ENCODE measurements at places on chromosomes 12 and 14.

- no peak for DNase-seq
Measured at GRCh38 chr12:89686311-89686710, 22.3 kb downstream of the ATP2B1 start.

- DNase-seq: no peak
Measured at GRCh38 chr14:58863661-58864345, 226.0 kb downstream of the DACT1 start.

- DNase-seq: no peak
Measured at GRCh38 chr12:27500546-27500945, 23.5 kb upstream of the PPFIBP1 start.

DNA sequence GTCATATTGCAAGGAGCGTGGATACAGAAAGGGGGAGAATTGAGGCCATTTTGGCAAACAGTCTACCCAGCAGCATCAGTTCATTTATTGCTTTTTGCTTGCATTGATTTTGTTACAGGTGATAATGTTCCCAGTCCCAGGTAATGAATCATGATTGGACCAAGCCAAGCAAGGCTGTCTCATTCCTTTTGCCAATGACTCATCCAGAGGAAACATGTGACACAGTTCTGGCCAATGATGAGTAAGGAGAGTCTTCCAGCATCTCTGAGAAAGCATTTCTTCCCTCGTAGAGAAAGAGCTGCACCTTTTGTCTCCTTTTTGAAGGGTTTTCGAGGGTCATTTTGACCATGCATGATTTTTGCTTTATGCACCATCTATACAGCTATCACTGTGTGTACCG is 68.2 kb downstream of the SLC15A4 start:
- no peak for DNase-seq

GRCh38 chr14:80316441-80316840 is 105.1 kb upstream of the DIO2 start:
- no peak for DNase-seq

- no peak for DNase-seq
Measured at GRCh38 chr12:75603475-75603874, 92.1 kb upstream of the KRR1 start.

DNA sequence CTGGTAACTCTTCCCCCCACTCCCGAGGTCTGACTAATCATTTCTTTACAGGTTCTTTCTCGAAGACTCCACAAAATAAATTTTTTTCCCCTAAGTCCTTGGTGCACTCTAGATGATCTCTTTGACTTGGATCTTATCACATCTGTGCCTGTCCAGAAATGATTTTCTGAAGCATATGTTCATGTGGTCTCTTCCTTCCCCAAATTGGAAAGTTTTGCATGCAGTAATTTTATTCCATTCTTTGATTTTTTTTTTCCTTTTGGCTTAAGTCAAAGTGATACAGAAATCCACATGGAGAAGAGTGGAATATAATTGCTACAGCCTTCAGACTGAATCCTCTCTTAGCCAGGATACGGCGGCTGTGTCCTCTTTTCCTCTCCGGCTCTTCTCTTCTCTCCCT is 213.3 kb downstream of the BMP4 start:
- DNase-seq: no peak

DNA sequence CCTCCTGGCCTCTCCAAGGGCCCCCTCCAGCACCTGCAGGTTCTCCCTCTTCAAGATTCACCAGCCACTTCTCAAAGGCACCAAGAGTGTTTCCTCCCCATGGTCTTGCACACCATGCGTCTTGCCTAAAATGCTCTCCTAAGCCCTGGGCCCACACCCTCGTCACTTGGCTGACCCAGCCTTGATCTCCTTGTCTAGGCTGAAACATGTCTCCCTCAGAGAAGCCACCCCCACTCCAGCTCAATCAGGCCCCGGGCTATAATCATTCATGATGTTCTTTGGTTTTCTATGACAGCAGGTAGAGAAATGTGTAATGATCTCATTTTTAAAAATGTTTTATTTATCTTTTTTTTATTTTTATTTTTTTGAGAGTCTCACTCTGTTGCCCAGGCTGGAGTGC is 88.1 kb downstream of the EFCAB11 start:
- no peak for DNase-seq

DNA sequence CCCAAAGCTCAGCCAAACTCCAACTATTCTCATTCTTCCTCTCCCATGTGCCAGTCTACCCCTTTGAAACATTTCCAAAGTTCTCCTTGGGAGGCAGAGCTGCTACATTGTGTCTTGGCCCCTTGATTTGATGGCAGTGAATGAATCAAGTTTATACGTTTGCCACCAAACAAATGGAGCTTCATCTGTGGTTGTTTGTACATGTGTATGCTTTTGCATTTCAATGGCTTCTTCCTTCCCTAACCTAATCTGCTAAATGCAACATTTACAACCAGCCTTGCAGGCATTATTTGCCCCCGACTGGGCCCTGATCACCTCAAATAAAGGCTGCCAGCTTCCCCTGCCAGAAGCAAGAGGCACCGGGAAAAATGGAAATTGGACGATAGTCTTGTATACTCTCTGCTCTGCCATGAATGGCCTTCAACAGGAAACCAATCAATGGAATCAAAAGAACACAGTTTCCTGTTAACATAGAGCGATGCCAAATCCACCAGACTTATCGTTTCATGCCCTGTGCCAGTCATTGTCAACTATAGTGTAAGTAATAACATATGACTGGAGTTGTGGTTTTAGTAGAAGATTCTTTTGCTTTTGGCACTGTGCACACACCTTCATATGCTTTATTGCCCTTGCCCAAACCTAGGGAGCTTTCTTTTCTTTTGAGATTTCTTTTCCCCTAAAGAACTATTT is 97.8 kb downstream of the TMEM30B start:
- DNase-seq: no peak

- DNase-seq: peak; percentile 50
Measured at GRCh38 chr12:25615119-25615518, 62.0 kb upstream of the LMNTD1 start.

- DNase-seq: no peak
Measured at GRCh38 chr12:53602176-53602864, 23.9 kb downstream of the ATF7 start.

DNA sequence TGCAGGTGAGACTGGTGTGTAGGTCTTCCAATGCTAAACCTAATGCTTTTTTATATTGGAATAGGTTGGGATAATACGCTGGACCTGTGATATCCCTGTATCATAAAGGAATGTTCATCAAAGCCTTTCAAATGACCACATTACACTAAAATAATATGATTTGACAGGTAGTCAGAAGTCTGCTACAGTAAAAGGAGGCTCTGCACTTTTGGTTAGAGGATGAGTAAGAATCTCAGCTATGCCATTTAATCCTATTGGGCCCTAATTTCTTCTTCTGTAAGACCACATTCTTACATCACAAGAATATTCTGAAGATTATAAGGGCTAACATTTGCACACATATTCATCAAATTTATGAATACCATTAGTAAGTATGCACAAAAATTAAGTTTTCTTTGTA is 250.5 kb upstream of the FLRT2 start:
- no peak for DNase-seq

DNA sequence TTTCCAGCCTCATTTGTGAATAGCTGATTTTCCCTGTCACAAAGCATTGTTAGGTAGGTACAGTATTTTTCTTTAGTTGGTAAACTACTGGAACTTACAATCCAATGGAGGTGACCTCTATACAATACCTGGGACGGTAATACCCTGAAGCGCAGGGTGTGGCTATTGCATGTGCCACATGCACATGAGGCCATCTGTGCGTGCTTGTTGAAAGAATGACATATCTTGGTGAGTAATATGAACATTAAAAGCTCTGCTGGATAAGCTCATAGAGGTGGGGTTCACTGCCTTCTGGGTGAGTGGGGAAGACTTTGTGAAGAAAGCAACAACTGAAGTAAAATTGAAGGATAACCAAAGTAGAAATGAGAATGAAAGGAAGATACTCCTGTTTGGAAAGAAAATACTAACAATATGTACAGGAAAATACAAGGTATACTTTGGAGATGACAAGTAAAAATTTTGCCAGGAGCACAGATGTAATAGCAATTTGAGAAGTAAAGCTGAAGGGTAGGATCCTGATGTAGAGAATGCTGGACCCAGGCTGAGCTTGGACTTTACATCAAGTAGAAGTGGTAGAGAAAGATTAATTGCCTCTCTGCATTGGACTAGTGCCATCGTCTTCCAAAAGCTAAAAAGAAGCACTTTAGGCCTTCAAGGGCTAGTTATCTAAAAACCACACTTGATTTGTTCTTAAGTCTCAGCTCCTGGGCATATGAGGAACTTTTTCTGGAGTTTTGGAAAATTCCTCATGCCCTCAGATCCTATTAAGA is 97.1 kb downstream of the SLC38A6 start:
- DNase-seq: no peak

DNA sequence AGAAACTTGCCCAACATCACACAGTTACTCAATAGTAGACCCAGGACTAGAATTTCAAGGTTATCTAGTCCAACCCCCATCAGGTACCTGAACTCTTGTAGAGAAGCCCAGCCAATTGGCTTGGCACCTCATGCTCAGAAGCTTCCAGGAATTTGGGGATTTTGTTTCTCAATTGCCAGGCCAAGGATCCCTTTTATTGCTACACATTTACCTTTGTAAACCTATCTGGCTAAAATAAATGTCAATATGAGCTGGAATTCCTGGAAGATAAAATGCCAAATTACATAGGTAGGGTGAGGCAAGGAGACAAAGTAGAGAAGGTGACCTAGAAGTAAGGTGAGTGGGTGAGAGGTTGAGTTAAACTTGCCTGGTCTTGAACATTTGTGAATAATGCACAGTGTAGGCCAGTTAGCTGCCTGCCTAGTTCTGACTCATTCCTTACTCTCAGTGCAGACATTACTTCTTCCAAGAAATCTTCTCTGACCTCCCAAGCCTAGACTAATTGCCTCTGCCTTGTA is 36.3 kb downstream of the SDR9C7 start:
- no peak for DNase-seq

GRCh38 chr14:81519200-81520011 is 14.2 kb downstream of the SEL1L start:
- DNase-seq: peak; percentile 74

- DNase-seq: no peak
Measured at GRCh38 chr12:12323591-12323990, 26.5 kb downstream of the MANSC1 start.

DNA sequence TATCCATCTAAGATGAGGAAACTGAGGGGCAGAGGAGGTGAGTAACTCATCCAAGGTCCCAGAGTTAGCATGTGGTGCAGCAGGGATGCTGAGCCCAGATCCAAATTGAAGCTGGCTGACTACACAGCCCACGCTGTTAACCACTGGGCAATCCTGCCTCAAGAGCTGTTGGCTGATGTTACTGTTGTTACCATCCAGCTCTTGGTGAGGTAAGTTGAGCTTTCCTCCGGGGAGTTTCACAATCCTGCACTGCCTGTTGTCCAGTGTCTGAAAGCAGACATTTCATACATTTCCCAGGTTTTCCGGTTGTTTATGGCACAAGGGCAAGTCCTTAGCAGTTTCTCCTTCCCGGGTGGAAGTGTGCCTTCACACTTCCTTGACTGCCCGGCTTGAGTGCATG is 14.5 kb downstream of the CYP46A1 start:
- no peak for DNase-seq

DNA sequence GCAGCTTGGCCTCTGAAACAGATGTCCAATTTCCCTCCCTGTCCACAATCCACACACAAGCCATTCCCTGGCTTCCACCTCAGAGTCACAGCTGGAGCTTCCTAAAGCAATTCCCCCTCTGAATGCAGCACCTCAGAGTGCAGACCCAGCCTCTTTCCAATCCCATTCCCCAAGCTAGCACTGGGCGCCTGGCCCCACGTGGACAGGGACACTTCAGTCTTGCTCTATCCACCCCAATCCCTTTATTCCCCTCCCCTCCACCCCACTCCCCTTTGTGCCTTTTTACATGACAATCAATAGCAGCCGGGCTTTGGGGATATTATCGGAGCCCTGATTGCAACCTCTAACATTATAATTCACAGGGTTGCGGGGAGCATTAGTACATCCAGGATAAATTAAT is 292.6 kb downstream of the TTC8 start:
- no peak for DNase-seq

Data from hematopoietic multipotent progenitor cell (in vitro differentiated cells).